ENCODE measurements at places on chromosomes 12 and 14.

GRCh38 chr14:75928690-75929181, 53.1 kb downstream of the TGFB3 start:
- DNase-seq: no peak

DNA sequence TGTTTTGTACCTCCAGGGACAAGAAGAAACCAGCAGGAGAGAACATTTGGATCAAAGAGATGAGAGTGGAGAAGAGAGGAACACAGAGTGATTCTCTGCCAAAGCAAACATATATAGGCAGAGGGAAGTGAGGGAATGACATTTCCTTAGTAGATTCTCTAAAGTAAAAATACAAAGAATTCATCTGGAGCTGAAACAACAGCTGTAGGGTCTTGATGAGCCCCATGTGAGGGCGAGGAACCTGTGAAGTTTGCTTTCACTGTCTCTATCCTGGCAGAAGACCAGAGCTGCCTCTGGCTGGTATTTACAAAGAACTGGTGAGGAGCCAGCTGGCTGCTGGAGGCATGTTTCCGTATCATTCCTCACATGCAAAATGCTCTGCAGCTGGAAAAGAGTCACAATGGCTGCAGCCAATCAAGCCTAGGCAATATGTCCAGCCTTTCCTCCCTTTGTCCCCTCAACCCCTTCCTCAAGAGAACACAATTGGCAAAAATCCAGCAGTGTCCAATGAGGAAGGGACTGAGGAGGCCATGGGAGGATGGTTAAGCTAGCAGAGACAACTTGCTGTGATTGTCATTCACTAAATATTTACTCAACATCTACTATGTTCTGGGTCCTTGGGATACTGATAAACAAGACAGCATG, 122.5 kb downstream of the PHLDA1 start:
- no peak for DNase-seq

DNA sequence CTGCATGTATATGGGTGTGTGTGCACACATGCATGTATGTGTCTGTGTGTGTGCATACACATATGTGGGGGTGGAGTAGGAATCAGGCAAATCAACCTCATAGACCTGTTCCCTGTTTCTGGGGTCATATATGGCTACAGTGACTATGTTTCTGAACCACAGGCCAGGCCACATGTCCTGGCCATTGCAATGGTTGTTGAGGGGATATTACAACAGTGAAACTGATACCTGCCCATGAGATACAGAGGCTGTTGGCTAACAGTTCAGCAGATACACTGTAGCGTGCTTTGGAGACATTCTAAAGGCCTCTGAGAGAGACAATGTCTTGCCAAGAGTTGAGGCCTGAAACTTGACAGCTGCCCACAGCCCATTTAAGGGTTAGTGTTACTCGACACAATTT, 47.3 kb upstream of the FOS start:
- no peak for DNase-seq

- no peak for DNase-seq
These were observed 6.9 kb downstream of the HECTD1 start for GRCh38 chr14:31200702-31200990.

GRCh38 chr12:114656906-114657596, 26.9 kb downstream of the TBX3 start:
- DNase-seq: no peak

GRCh38 chr14:22471545-22472121, 117.4 kb downstream of the DAD1 start:
- DNase-seq: no peak

- no peak for DNase-seq
These were observed 33.1 kb upstream of the PTPRO start for GRCh38 chr12:15289192-15289591.

DNA sequence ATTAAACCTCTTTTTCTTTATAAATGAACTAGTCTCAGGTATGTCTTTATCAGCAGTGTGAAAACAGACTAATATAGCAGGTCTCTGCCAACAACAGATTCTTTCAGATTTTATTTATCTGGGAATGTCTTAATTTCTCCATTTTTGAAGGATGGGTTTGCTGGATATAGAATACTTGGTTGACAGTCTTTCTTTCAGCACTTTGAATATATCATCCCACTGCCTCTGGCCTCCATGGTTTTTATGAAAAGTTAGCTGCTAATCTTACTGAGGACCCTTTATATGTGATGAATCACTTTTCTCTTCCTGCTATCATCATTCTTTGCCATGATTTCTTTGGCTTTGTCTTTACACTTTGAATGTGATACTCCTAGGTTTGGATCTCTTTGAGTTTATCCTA, 148.0 kb downstream of the ANO6 start:
- no peak for DNase-seq

DNA sequence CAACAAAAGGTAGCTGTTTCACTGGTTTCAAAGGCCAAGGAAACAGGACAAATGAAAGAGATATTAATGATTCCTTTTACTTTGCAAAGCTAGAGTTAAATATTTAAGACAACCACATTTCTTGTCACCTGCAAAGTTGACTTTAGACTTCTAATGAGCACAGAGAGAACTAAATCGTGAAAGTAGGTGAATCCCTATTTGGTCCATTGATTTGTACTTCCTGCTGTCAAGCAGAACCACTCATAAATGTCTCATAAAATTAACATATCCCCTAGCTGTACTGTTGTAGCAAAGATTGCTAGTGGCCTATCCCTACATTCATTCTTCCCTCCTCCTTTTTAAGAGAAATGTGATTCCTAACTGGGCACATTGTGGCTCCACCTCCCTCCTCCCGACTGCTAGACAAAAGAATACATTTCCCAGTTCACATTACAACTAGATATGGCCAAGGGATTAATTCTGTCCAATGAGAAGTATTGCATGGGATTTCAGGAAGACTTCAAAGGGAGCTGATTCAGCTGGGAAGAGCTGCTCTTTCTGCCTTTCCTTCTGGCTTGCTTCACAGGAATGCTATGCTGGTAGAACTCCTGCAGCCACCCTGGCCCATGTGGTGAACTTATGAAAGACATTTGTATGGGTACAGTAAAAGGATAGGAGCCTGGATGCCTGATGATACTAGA, 227.5 kb upstream of the ABCD2 start:
- DNase-seq: no peak

DNA sequence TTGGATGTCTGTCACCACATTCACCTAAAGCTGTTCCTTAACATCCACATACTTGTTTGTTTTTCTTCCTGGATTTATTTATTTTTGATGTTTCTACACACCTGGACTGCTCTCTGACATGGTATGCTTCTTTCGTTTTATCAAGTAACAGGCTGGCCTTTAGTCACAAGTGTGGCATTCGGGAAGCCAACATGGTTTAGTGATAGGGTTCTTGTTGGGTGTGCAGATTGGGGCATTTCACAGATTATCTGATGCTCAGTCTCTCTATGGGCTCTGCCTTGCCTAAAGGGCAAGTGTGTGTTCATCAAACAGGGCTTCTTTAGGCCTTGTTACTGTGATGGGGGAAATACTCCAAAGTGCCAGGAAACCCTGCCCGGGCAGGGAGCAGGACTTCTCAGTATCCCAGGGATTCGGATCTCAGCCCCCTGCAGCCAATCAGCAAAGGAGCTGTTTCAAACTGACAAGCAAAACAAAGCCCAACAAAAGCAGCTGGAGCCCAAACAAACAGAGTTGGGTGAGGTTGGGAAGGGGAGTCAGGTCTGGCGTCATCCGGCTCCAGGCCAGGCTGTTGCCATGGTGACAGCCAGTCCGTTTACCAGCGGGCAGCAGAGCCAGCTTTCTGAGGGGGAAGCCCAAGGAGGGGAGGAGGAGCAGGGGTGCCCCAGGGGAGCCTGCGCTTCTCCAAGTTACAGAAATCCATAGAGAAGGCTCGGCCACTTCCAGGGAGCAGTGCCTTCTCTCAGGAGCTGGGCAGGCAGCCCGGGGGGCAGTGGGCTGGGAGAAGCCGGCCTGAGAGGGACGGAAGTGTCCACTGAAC, 31.9 kb downstream of the FOS start:
- DNase-seq: no peak

DNA sequence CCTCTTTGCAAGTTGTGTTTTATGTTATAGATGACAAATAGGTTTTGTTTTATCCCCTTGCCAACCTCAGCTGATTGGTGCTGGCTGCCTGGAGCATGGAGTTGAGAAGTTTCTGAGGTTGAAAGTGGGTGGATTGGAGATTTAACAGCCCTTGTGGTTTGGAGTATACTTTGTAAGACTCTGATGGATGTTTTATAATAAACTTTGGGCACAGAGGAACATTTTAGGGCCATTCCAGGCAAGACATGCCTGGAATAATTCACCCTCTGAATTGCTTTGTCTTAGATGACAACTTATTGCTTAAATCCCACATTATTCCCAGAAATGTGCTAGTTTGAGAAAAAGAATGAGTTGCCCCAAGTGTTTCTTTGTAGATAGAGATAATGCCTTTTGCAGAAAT, 158.9 kb downstream of the SLC5A8 start:
- no peak for DNase-seq

GRCh38 chr12:98275131-98275475, 240.3 kb upstream of the TMPO start:
- no peak for DNase-seq

DNA sequence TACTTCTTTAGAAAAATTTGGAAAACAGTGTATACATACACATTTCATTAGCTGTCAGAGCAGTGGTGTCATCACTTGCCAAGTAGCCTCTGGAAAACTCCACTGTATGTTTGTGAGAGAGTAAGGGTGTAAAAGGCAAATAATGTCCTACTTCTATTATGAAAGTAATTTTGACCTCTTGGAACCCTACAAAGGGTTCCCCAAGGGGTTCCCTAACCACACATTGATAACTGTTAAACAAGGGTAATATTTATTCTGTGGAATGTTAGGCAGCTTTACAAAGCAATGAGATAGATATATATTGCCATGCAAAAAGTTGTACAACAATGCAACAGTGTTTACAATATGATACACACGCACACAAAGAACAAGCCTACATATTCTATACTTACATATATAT, 18.6 kb upstream of the DHRS2 start:
- no peak for DNase-seq

DNA sequence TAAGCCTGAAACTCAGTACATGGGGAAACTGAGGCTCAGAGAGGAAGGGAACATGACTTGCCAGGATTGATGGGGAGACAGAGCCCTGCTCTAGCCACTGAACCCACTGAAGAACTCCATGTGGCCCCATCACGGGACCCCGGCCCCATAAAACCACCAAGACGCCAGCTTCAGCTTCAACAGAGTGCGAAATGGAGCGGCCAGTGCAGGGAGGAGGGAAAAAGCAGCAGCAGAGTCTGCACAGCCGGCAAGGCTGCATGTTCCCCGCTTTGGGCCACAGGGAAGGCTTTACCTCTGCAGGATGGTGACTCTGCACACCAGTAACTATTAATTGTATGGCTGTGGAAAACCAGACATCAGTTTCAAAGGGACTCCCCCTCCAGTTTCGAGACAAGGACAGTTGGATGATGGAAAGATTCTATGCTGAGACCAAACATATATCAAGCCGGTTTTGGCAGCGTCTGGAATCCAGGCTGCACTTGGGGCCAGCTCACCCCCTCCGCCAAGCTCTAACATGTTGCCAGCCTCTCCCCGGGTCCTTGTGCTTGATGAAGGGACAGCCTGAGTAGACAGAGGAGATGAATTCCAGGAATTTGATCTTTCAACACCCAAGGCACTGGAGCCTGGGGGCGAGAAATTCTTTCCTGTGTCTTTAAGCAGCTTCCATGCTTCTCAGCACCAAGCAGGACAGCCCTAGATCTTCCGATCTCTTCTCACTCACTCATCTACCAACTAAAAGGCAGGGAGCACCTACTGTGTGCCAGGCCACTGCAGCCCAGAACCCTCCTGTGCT, 55.7 kb upstream of the BCL11B start:
- DNase-seq: no peak

DNA sequence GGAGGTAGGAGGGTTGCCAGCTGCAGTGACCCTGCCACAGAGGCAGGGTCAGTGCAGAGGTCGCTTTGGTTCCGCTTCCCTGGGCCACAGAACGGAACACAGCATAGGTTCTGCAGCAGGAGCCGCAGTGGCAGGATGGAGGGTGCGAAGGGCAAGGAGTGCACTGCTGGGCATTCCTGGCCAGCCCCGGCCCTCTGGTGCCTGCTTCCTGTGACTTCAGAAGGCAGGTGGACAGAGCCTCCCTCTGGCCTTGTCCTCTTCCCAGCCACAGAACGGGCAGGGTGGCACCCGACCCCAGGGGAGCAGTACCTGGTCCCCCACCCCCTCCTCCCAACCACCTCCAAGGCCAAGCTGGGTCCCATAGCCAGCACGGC, 37.7 kb downstream of the SLC8B1 start:
- DNase-seq: no peak

- DNase-seq: no peak
These were observed 227.2 kb downstream of the DACT1 start for GRCh38 chr14:58864751-58865513.

DNA sequence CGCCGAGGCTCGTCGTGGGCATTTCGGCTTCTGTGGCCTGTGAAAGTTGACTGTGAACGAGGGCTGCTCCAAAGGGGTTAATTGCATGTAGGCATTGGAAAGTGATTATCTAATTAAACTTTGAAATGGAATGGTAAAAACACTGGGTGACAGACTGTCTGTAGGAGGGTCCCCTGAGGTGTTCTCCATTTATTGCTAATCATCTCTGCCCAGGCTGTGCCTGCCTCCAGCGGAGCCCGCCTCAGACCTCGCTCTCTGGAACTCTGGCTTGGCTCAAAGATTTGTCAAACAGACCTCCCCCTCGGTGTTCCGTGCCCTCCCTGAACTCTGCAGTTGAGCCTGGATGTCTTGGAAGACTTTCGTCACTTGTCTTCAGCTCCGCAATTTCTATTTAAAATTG, 50.2 kb upstream of the VRK1 start:
- no peak for DNase-seq

DNA sequence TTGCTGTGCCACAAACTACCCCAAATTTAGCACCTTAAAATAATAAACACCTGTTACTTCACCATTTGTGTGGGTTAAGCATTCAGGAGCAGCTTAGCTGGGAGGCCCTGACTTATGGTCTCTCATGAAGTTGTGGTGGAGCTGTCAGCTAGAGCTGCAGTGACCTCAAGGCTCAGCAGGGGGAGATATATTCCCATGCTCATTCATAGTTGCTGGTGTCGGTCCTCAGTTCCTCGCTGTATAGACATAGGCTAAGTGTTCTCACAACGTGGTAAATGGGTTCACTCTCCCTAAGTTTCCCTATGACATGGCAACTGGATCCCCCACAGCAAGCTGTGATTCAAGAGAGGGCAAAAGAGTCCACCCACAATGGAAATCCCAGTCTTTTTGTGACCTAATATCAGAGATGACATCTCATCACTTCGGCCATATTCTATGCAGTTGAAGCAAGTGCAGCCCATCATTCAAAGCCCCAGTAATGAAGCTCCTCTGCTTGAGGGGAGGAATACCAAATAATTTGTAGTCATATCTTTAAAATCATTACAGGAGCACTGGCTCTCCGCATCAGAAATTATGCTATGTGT, 41.1 kb downstream of the PRB3 start:
- no peak for DNase-seq
